Activated CD4-positive, alpha-beta T cell treated with anti-CD3 and anti-CD28 coated beads, Interleukin-2, amount 10 ng/mL, durations not matched to agents 7 days and 5 days (primary cell): ENCODE measurements at places on chromosomes 6 and 20. TPM values are rescaled to one million over a fixed set of nuclear protein-coding genes. Genes with fewer than 3 reads are reported as not detected.

DNA sequence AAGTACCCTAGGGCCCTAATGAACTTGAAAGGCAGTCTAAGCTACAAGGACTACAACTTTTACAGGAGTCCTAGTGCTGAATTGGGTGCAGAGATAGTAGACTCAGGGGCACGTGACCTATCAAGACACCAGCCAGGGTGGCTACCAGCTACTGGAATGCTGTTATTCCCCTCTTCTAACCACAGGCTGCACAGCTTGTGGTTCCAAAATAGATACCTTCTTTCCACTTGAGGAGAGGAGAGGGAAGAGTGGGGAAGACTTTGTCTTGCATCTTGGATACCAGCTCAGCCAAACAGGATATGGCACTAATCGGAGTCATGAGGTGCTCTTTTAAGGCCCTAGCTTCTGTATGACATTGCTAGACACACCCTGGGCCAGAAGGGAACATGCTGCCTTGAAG is 60.0 kb upstream of the MTRF1L start:
- no peak for DNase-seq

DNA sequence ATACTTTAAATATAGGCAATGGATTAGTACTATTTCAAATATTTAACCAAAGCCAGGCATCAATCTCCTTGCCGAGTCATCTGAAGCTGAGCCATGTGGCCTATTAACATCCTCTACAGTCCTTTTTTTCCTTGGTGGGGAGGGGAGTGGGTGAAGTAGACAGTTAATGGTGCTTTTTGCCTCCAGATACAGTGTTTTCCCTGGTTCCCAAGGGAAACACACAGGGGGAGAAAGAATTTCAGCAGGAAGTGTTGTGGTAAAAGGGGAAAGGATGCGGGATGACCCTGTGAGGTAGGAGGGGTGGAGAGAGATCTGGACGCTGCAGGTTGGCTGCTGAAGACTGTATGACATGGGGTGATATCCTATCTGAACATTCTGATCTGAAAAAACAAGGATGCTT is 9.6 kb downstream of the CLDN20 start:
- DNase-seq, result no peak

GRCh38 chr6:18724056-18724455 is 336.9 kb downstream of the RNF144B start:
- no peak for DNase-seq

DNA sequence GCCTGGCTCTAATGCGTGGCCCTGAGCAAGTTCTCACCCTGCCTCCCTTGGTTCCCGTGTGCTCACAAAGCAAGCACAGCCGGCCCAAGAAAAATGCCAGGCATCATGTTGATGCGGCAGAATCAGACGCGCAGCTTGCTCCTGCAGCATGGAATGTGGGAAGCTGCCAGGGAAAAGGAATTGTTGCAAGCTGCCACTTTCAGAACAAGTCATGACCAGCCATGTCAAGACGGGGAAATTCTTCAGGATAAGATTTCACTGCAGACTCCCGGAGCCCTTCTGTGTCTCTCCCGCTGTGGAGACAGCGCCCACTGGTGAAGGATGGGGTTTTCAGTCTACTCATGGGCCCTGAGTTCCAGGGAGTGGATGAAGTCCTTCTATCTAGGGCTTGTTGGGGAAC is 4.6 kb downstream of the DACT2 start:
- DNase-seq, result no peak

Gene CTSZ
- total RNA-seq, result 53.3 TPM
